Inflammatory macrophage treated with lipopolysaccharide for 1 hour (primary cell): ENCODE measurements at places on chromosomes 7 and 10.

GRCh38 chr10:110324201-110324804 lies 19.6 kb upstream of the SMNDC1 start:
- no peak for DNase-seq

- no peak for DNase-seq
Measured at GRCh38 chr10:77332256-77332655, 305.4 kb downstream of the KCNMA1 start.

GRCh38 chr7:90474284-90475210 lies 5.1 kb downstream of the PTTG1IP2 start:
- no peak for DNase-seq

DNA sequence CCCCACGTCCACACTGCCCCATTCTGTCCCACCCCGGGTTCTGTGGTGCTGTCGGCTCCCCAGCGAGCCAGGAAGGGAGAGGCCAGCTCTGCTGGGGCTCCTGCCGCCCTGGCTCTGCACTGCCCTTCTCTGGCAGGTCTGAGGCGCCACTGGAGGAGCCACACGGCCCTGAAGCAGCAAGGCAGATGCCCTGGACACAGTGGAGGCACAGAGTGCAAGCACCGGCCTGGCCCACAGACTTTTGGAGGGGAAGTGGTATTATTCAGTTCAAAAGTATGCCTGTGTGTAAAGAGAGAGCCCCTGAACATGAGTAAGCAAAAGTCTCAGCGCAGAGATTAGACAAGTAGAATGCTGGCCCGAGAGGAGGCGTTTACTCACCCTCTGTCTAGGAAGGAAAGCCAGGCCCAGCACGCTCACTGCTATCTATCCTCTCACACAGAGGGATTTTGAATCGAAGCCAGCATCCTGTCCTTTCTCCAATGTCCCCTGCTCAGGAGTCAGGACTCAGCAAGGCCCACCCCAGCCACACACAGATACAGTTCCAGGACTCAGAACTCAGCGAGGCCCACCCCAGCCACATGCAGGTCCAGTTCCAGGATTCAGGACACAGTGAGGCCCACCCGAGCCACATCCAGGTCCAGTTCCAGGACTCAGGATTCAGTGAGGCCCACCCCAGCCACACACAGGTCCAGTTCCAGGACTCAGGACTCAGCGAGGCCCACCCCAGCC lies 115.0 kb downstream of the EGFR start:
- DNase-seq, result no peak

DNA sequence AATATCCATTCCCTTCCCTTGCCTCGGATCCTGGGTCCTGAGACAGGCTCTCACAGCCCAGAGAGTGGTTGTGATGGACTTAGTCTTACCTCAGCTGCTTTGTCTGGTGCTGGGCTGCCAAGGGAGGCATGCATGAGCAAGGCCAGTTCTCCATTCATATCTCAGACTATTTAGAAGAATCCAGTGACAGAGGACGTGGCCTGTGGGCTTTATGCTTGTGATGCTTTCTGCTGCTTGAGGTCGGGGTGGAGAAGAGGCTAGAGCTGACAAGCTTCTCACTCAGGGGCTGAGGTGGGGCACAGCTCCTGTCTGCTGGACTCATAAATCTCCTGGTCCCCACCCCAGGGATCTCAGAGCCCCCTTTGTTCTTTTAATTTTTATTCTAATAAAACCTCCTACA lies 66.8 kb downstream of the DNAJC12 start:
- DNase-seq, result no peak

- DNase-seq, result no peak
Measured at GRCh38 chr10:3398825-3399646, 226.5 kb upstream of the PITRM1 start.

GRCh38 chr7:109834851-109835250 lies 1256.1 kb upstream of the LRRN3 start:
- DNase-seq, result no peak

DNA sequence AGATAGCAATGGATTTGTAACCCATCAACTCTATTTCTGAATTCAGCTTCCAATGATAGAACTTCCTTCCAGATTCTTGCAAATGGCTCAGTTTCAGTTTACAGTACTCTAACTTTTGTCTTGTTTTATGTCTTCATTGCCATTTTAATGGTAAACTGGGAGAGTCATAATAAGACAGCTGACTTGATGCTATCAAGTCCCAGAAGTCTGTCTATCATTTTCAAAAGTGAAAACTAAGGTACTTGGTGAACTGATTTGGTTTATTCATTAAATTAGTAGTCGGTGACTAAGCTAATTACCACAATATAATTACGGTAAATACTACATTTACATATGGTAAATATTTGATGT lies 25.0 kb downstream of the RTKN2 start:
- DNase-seq, result no peak

DNA sequence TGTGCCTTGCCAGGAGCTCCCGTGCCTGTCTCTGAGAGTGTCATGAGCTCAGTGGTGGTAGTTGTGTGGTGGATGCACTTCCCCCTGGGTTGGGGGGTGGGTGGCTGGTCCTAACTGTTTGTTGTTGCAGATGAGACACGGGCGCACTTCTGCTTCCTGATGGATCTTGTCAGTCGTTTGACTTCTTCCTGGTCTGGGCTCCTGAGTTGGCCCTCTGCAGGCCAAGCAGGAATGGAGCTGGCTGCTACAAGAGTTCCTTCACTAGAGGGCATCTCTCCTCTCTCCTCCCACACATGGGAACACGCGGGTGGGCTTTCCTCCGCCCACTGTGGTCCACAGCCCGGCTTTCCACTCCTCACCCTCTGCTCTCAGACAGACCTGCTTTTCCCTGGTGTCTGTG lies 82.0 kb downstream of the BMS1 start:
- peak; percentile 18 for DNase-seq

DNA sequence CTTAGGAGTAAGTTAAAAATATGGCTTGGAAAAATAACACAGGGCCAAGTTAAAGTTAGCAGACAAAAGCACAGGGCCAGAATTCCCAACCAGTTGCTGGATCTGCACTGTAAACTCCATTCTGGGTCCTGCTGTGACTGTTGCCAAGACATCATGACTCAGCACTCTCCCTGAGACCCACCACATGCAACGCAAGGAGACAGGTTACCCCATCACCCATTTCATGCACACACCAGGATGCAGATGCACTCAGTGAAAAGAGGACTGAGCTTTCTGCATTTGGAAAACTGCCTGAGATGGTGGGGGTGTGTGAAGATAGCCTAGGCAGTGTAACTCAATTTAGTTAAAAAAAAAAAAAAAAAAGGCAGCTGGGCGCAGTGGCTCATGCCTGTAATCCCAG lies 97.6 kb upstream of the ZNF438 start:
- DNase-seq, result no peak

DNA sequence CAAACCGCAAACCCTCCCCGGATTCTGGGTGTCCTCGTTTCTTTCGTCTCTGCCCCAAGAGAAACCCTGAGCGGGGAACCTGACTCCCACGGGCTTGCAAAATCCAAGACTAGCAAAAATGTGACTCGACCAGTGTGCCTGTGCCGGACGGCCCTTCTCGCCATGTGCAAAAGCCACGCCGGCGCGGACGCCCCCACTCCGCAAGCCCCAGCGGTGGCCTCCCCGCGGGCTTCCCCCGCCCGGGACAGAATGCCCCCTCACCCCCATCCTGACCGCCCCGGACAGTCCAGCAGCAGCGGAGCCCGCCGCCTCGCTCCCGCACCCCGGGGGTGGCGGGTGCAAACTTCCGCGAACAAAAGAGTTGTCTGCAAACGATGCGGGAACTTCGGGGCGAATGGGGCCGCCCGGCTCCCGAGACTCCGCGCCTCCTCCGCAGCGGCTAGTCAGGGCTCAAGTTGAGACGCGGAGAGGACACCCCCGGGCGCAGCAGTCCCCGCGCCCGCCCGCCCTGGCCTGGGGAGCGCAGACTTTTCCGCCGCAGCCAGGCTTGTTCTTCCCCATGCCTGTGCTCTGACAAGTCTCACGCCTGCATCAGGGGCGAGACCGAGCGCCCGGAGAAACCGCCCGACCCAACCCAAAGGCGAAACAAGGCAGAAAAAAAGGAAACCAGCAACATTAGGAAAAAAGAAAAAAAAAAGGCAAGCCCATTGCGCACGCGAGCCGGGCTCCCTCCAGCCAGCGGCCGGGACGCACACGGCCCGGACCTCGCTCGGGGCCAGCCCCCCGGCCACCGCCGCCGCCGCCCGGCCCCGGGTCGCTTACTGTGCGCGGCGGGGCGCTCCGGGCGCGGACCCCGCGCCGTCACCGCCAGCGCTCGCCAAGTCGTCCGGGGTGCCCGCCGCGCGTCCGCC lies 732 bp downstream of the FAM53B start:
- DNase-seq, result peak; percentile 51

GRCh38 chr10:6274040-6274439 lies 71.3 kb downstream of the PFKFB3 start:
- peak; percentile 28 for DNase-seq

DNA sequence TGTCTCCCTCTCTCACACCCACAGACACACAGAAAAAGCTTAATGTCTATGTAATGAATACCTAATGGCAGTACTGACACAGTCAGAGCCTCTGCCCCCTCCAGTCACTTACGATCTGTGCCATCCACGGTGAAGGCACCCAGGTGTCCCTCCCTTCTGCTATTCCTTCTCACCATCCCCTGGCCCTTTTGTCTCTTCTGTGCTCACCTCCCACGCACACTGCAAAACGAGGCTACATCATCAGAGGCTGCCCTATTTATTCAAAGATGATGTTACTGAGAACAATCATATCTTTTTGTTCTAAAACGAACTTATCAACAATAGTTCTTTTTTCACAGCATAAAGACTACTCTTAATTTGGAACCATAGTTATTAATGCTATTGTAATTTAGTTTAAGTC lies 246.9 kb upstream of the MKLN1 start:
- no peak for DNase-seq

GRCh38 chr10:75358132-75358531 lies 43.4 kb downstream of the ZNF503 start:
- no peak for DNase-seq
